WERI-Rb-1 (cell line): ENCODE measurements at places on chromosomes 4 and X.

GRCh38 chr4:84291969-84292368, 207.1 kb downstream of the NKX6-1 start:
- no peak for DNase-seq

DNA sequence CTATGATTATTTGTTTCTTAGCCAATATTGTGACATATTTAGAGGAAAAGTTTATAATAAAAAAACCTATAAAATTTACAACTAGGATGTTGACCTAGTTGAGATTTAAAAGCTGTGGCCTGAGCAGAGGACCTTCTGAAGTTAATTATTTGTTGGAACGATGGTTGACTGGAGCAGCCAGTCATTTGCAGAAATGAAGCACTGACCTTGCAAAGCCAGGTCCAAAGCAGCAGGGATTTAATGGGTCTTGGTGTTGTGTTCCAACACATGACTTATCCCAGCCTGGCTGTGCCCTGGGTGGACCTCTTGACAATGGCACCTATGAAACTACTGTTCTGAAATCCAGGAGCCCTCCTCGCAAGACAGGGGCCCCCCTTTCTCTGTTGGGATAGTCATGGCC, 235.2 kb downstream of the FRAS1 start:
- no peak for DNase-seq

GRCh38 chrX:49868739-49869138, 10.5 kb upstream of the USP27X start:
- DNase-seq, result no peak

- DNase-seq, result no peak
These were observed 31.4 kb downstream of the OTOP1 start for GRCh38 chr4:4195354-4195753.

DNA sequence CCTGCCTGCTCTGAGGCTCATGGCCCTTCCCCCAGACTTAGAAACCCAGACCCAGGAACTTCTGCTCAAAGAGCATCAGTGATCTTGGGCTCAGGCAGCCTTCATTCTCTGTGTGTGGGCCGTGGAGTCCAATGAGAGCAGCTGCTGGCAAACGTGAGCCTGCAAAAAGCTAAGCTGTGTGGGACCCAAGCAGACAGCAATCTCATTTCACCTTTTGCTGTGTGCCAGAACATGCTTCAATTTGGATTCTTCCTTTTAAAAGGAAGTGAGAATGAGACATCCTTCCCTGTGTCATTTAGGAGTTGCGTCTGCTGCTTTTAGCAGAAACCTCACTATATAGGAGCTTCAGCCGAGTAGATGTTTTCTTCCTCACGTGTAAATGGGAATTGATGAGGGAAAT, 238.5 kb downstream of the EVC2 start:
- no peak for DNase-seq

GRCh38 chr4:14865804-14866203, 136.5 kb upstream of the CPEB2 start:
- DNase-seq, result no peak

- no peak for DNase-seq
These were observed 76.7 kb downstream of the BMPR1B start for GRCh38 chr4:94834501-94834900.

GRCh38 chr4:53917729-53918128, 146.7 kb downstream of the CHIC2 start:
- no peak for DNase-seq

- no peak for DNase-seq
These were observed 250.0 kb upstream of the SLC7A11 start for GRCh38 chr4:138492176-138492575.

GRCh38 chr4:80611678-80611979, 276.1 kb downstream of the CFAP299 start:
- DNase-seq, result no peak

DNA sequence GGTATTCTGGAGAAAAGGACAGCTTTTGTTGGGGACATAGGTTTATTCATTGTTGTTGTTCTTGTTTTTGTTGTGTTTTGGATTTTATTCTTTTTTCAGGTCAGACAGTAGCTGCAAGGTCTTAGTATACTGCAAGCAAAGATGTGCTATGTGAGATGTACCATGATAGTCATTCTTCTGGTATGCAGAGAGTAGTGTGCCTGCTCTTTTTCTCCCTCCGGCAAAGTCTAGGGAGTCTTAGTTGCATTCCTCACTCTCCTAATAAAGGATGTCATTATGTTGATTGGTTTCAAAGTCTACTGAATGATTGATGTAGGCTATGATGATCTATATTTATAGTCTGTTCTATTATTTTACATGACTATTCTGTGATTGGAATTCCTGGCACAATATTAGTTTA, 119.9 kb upstream of the POF1B start:
- no peak for DNase-seq

DNA sequence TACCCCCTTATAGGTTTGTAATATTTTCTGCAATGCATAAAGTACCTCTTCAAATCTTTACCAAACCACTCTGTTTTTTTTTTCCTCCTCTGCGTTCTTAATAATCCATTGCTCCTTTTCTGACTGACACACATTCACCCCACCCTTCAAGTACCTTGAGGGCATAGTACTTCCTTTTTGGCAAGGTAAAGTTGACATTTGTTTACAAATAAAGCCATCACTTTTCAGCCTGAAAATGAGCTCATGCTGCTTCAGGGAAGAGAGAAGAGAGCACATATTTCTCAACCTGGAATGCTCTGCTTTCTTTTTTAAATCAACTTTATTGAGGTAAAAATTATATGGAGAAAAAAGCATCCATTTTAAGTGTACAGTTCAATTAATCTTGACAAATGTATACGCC, 113.9 kb downstream of the AGTR2 start:
- DNase-seq, result no peak

DNA sequence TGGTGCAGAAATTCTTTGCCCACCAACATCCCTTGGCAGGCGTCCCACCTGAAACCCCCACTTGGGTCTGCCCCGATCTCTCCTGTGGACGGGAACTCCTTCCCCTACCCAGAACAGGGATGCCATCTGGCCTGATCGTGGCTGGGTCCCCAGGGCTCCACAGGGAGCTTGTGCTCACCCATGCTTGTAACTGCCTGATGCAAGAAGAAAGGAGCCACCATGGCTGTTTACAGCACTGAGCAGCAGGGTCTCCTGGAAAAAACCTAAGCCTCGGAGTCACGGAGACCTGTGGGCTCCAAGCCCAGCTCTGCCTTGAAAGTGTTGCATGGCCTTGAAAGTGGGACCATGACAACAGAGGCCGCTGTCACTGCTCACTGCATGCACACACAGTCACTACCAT, 101.5 kb upstream of the AFAP1 start:
- no peak for DNase-seq

DNA sequence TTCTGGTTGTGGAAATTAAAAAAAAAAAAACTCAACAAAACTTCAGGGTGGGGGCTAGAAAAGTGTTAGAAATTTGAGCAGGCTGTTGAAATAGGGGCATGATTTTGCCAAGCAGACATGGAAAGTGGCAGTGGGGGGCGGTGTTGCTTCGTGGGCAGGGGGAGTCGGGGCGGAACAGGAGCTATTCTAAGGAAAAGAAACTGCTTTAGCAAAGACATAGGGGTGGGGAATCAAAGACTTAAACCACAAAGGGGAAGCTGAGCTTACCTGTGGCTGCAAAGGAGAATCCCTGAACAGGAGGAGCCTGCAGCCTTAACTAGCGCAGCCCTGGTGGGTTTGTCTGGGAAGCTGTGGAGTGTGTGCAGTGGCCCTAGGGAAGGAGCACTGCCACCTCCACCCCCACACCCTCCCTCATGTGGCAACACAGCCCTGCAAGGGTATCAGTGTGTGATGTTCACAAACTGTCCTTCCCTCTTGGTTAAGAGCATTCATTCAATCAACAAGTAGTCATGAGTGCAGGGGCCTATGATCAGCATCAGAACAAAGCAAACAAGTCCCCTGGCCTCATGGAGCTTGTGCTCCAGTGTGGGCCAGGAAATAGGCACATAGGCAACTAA, 20.5 kb downstream of the SEL1L3 start:
- DNase-seq, result peak; percentile 51

GRCh38 chr4:98722000-98722399, 63.6 kb upstream of the TSPAN5 start:
- DNase-seq, result no peak

DNA sequence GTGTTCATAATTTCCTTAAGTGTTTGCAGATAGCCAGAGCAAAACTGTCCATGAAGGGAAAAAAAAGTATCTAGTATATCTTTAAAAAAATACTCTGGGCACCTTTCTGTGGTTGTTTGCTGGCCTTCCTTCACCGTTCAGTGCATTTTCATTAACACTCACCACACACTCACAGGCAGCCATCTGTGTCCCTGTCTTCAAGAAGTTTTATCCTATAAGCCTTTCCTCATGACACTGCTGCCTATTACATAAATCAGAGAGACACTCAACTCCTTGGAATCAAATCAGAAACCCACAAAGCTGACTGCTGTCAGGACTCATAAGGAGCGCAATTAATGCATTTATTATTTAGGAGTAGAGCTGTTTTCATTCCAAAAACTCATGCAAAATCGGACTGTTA, 1720.2 kb downstream of the PCDH7 start:
- DNase-seq, result peak; percentile 69

- DNase-seq, result no peak
These were observed 89.8 kb upstream of the C1GALT1C1 start for GRCh38 chrX:120719622-120720021.

DNA sequence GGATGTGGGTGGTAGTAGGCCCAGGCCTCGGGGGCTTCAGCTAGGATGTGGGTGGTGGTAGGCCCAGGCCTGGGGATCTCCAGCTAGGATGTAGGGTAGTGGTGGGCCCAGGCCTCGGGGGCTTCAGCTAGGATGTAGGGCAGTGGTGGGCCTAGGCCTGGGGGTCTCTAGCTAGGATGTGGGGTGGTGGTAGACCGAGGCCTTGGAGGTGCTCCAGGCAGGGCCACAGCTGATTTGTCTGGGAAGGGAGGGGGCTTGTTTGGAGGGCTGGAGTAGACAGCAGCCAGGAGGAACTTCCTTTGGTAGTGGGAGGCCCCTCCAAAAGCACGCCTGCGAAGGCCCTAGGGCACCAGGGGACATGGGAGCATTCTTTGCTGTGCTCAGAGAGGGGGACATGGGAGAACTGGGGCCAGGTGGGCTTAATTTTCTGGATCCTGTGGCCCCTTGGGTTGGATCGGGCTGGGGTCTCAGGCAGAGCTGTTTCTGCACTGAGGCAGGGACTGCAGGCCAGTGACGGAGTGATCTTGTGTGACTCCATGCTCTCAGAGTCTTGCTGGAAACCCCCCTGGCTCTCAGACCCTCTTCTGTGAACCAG, 3.3 kb upstream of the SPON2 start:
- DNase-seq, result no peak

GRCh38 chr4:149176039-149176438, 639.6 kb downstream of the IQCM start:
- DNase-seq, result peak; percentile 38

DNA sequence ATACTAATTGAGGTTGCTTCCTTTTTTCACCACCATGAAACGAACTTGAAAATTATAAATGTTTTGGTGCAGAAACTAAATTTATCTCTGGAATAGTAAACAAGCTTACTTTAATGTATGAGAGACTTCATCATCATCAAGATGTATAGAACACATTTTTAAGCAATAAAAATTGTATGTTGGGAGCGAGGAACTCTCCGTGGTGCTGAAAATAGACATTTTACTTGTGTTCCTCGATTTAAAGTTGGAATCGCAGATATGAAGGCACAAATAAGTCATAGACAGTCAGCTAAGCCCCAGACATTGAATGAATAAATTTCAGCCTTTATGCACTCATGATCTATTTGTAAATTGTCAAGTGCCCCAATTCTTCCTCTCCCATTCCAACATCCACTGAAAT, 310.7 kb downstream of the STK32B start:
- no peak for DNase-seq

DNA sequence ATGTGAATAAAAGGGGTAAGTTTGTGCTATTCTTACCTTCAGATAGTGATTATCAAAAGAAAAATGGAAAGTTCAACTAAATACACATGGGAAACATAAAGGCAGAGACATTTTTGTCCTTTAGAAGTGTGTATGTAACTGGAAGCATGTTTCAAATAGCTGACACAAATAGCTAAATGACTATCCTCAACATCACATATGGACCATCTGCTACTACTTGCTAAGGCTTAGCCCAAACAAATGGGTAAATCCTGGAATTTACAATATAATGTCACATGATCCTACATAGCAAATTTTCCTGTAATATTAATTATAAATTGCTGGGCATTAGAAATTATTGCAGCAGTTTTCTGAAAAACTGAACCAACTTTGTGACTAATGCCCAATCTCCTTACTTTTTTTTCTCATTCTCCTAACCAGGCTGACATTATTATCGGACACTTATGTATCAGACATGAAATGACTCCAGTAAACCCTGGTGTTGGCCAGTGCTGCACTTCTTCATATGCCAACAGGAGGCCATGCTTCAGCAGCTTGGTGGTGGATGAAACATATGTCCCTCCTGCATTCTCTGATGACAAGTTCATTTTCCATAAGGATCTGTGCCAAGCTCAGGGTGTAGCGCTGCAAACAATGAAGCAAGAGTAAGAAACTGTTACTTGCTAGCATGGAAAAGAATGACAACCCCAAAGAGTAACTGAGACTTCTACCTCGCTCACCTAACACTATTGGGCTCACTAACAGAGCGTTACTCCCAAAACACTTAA, 16.1 kb downstream of the AFP start:
- no peak for DNase-seq

- DNase-seq, result no peak
These were observed 2.8 kb upstream of the SEL1L3 start for GRCh38 chr4:25865586-25865985.

- no peak for DNase-seq
These were observed 512.5 kb upstream of the SLIT2 start for GRCh38 chr4:19739101-19739651.

GRCh38 chr4:150152766-150153165, 74.5 kb downstream of the DCLK2 start:
- no peak for DNase-seq

- no peak for DNase-seq
These were observed 1.6 kb downstream of the ANKRD50 start for GRCh38 chr4:124710911-124711310.

DNA sequence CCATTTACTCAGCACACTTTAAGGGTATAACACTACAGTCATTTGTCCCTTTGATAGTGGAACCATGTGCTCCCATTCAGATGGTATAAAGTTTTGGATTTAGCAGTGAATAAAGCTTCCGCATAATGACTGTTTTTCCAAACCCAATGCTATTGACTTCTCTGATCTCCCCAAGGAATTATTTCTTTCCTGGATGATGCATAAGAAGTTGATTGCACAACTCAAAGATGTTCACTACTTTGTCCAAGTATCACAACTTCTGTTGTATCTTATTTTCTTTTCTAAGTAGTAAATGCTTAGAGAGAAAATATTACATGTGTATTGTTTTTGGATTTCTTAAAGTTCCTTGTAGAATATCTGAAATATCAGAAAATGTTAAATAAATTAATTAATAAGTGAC, 300.2 kb downstream of the GPM6A start:
- no peak for DNase-seq

GRCh38 chr4:139175646-139176301, 1.2 kb downstream of the ELF2 start:
- no peak for DNase-seq

GRCh38 chr4:2925496-2925895, 37.7 kb downstream of the NOP14 start:
- DNase-seq, result no peak

DNA sequence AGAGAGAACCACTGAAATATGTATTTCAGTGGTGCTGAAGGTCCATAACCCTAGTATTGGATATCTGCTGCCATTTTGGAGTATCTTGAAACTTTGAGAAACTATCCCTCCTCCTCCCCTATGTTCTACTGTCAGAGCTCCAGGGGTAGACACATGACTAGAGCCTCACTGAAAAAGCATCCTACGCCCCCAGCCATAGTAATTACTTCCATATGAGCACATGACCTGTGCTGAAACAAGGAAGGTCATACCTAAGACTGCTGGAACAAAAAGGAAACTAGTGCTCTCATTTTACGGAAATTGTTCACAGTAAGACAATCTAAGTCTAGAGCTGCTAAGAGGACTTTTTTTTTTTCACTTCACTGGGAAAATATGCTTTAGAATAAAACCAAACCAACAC, 42.0 kb upstream of the MAPK10 start:
- no peak for DNase-seq
